ENCODE measurements at places on chromosomes 5 and 9.
A peak's percentile ranks its signal among the peaks of the same experiment; 100 is the strongest.

- no peak for DNase-seq
These were observed 37.8 kb downstream of the EBF1 start for GRCh38 chr5:159061834-159062474.

GRCh38 chr5:135991429-135991828 is 36.6 kb upstream of the LECT2 start:
- DNase-seq, result no peak

DNA sequence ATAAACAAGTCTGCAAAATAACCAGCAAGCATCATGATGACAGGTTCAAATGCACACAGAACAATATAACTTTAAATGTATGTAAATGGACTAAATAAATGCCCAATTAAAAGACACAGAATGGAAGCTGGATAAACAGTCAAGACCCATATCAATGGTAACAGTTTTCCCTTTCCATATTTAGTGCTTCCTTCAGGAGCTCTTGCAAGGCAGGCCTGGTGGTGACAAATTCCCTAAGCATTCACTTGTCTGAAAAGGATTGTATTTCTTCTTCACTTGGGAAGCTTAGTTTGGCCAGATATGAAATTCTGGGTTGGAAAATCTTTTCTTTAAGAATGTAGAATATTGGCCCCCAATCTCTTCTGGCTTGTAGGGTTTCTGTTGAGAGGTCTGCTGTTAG is 120.2 kb upstream of the RASA1 start:
- DNase-seq, result no peak

- no peak for DNase-seq
These were observed 150.8 kb downstream of the MTRR start for GRCh38 chr5:8019719-8020218.

- no peak for DNase-seq
These were observed 5.0 kb downstream of the PDE6A start for GRCh38 chr5:149939546-149939945.

GRCh38 chr5:95667061-95667618 is 15.7 kb downstream of the SPATA9 start:
- DNase-seq, result no peak

GRCh38 chr9:69260161-69260560 is 64.9 kb upstream of the ENTREP1 start:
- no peak for DNase-seq

- no peak for DNase-seq
These were observed 8.4 kb downstream of the ENHO start for GRCh38 chr9:34514401-34514800.

- no peak for DNase-seq
These were observed 219.9 kb downstream of the COX7C start for GRCh38 chr5:86837610-86838009.

DNA sequence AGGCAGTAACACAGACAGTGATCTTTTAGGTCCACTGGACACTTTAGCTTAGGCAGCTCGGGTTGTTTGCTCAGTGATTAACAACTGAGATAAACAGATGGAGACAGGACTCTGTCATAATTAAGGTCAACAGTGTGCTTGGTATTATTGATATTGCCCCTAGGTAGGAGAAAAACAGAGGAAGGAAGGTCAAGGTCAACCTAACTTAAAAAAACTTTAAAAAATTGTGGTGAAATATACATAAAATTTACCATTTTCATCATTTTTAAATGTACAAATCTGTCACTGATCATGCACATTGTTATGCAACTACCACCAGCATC is 2.1 kb upstream of the HSPA4 start:
- DNase-seq, result no peak

- no peak for DNase-seq
These were observed 119.8 kb downstream of the COX7C start for GRCh38 chr5:86737579-86737978.

- no peak for DNase-seq
These were observed 116.9 kb upstream of the TLR4 start for GRCh38 chr9:117587263-117587662.

DNA sequence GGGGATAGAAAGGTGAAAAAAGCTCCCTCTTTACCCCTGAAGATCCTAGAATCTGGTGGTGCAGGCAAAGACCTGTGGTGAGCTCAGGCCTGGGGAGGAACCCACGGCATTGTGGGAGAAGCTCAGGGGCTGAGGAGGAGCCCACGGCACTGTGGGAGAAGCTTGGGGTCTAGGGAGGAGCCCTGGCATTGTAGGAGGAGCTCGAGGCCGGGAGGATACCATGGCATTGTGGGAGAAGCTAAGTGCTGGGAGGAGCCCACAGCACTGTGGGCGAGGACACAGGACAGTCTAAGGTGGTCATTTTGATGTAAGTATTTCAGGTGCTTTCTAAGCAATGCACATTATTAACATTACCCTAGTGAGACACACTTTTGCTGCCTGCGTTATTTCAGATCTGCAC is 179.7 kb downstream of the HSD17B3 start:
- no peak for DNase-seq

- DNase-seq, result no peak
These were observed 134.5 kb downstream of the TRIO start for GRCh38 chr5:14277385-14278320.

GRCh38 chr9:130872093-130872492 is 24.5 kb downstream of the QRFP start:
- no peak for DNase-seq

DNA sequence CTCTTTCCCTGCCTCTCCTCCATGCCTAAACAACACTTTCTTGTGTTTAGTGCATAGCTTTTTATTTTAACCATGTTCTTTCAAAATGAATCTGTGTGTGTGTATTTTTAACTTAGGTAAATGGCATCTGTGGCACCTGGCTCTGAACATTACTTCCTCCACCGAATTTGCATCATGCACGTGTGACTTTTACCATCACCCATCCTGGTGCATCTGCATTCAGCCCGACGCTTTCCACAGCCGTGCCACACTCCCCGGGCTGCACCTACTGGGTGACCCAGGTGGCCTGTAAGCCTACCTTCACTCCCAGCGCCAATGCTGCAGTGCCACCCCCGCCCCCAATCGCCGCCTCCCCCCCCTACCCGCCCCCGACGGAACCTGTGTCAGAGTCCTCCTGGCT is 12.7 kb upstream of the FCN1 start:
- no peak for DNase-seq

GRCh38 chr5:116492016-116492623 is 82.5 kb downstream of the SEMA6A start:
- no peak for DNase-seq

DNA sequence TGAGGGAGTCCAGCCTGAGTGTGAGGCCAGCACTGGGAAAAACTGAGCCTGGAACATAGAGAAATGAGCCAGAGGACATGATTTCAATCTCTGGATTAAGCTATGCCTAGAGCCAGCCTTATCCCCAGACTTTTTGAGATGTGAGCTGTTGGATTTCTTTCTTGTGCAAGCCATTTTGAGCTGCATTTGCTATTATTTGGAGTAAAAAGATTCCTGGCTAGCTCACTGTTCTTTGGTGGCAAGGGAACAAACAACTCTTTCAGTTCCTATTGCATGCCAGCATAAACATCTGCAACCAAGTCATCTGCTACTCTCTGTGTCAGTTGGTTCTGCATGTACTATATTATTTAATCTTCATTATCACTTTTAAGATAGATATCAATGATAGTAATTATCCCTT is 70.1 kb upstream of the MAN2A1 start:
- no peak for DNase-seq

- DNase-seq, result no peak
These were observed 6.9 kb downstream of the CRB2 start for GRCh38 chr9:123362856-123363255.

DNA sequence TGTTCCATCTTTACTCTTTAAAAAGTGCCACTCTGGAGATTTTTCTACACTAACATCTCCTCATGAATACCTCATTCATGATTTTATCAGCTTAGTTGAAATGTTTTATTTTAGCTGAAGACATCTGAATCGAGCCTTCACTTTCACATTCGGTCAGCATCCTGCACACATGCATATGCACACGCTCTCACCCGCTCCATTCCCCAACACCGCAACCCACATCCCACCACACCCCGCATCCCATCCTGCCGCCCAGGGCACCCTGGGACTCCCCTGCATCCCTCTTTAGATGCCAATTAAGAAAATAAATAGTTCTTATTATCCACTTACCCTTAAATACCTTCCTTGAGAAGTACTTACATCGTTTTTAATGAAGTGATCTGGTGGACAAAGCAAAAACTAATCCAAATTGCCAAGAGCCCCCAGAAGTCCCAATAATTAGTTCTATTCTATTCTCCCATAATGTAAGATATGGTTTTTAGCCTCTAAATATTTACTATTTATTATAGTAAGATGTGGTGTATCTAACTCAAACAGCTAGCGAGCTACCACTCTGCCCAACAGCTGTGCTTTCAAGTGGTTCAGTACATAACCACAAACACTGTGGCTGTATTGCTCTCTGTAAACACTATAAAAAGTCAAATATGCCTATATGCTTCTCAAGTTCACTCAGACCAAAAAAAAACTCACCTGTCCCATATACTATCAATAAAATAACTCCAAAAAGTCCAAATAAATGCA is 38.2 kb downstream of the GZMK start:
- peak; percentile 67 for DNase-seq

- no peak for DNase-seq
These were observed 53.4 kb upstream of the TMC1 start for GRCh38 chr9:72467766-72468738.

- no peak for DNase-seq
These were observed 31.1 kb upstream of the NRARP start for GRCh38 chr9:137333016-137333671.

DNA sequence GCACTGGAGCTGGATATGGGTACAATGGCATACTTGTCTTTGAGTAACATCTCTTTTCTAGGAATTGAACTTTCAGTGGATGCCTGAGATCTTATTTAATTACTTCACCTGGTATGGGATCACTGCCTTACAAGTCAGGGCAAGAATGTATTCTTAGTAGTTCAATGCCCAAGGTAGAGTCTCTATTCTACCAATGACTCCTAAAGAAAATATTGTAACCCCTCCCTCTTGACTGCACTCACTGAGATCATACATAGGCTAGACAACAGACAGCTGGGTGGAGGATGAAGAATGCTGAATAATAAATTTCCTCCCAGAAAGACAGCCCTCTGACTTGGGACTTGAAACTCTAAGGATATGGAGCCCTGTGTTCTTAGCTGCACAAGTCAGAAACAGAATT is 1216.3 kb upstream of the ACO1 start:
- DNase-seq, result no peak

GRCh38 chr9:115014438-115014837 is 84.0 kb upstream of the TNFSF8 start:
- DNase-seq, result no peak

GRCh38 chr9:110892689-110893088 is 145.6 kb downstream of the LPAR1 start:
- no peak for DNase-seq

DNA sequence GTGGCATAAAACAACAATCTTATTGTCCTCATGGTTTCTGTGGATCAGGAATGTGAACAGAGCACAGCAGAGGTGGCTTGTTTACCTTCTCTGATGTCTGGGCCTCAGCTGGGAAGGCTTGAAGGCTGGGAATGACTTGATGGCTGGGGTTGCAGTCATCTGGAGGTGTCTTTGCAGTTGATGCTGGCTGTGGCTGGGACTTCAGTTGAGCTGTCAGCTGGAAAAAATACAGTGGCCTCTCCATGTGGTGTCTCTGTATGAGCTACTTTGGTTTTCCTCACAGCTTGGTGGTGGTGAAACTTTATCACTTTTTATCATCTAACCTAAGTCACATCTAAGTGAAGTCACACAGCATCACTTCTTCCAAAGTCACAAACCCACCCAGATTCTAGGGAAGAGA is 24.7 kb upstream of the STX17 start:
- DNase-seq, result no peak

DNA sequence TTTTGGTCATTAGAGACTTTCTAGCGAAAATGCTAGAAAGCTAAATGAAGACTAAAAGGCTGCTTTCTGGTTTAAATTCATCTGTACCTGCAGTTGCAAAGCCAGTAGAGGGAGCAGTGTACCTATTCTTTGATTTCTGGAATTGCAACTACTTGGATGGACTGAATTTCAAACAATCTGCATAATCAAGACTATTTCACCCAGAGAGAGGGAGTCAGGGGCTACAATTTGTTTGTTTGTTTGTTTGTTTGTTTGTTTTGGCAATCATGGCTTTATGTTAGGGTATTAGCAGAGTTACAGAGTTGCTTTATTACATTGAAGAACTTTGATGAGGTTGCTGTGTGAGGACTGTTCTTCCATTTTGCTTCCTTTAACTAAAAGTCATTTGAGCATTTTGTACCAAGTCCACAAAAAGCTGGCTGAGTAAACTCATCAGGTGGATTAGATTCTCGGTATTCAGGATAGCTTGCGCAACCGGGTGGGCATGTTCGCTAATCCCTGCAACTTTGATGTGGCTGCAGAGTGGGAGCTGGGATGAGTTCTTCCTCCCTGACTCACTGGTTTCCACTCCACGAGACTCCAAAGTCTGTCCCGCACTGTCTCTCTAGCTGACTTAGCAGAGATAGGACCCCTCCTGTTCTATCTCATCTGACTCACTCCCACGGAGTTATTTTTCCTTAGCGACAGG is 80.0 kb upstream of the TUT7 start:
- no peak for DNase-seq

DNA sequence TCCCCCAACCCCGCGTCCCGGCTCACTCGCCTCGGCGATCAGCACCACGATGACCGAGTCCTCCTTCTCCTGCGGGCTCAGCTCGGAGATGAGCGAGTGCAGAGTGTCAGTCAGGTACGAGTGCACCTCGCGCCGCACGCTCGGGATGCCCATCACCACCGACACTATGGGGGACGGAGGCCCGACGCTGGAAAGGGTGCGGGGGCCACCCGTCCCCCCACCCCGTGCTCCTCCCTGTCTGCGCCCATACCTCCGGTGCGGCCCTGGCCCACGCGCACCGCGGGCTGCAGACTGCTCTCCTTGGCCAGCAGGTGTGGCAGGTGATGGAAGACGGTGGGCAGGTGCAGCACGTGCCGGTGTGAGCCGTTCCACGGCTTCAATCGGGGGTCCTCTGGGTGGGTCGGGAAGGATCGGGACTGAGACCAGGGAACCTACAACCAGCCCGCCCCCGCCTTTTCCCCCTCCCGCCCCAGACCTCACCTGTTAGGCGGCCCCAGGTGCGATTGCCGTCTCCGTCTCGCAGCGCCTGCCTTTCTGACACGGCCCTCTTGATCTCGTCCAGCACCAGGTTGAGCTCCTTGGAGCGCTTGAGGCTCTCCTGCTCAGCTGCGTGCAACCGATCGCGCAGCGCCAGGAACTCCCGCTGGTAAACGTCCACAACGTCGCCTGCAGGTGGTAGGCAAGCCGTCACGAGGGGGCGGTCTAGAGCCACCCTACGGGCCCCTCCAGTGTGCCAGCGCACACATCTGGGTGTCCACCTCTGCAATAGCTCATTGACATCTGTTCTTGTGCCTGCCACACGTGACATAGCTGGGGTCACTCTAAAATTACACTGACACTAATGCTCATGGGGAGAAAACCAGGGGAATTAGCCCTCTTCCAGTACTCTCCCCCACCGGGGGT is 5.1 kb downstream of the MGAT4B start:
- DNase-seq, result peak; percentile 88

DNA sequence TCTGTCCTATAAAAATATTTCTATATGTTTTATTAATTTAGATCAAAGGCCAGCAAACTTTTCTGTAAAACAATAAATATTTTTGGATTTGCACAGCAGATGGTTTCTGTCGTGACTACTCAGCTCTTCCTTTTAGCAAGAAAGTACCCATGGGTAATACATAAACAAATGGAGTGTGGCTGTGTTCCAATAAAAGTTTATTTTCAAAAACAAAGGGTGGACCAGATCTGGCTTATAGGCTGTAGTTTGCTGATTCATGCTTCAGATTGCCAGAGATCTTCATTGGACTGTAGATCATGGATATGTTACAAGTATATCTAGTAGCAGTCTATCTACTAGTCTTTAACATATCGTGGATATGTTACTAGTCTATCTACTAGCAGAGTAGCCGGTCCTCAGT is 590.5 kb downstream of the CSNK1G3 start:
- DNase-seq, result no peak

Measured in stimulated activated CD4-positive, alpha-beta T cell treated with anti-CD3 and anti-CD28 coated beads, Interleukin-2, amount 100 ng/mL, for 24 hours (primary cell).